NCI-H187 (cell line): ENCODE measurements at places on chromosomes 5 and 9.

DNA sequence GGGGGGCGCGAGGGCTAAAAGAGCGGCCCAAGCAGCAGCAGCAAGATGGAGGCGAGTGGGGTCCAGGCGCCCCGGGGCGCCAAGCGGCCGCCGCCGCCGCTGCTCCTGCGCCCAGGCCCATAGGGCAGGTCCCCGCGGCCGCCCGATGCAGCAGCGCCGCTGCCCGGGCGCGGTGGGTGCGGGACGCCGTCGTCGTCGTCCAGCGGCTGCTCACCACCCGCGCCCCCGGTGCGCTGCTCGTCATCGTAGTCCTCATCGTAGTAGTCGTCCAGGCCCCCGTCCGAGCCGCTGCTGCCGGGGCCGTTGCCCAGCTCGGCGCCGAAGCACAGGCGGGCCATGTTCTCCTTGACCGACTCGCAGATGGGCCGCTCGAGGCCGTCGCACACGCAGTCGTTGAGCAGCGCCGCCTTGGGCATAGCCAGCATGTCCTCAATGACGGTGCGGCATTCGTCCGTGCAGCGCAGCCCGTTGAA lies 1.5 kb downstream of the GAS1 start:
- no peak for DNase-seq

- no peak for DNase-seq
Measured at GRCh38 chr5:72499730-72500129, 7.5 kb downstream of the ZNF366 start.

DNA sequence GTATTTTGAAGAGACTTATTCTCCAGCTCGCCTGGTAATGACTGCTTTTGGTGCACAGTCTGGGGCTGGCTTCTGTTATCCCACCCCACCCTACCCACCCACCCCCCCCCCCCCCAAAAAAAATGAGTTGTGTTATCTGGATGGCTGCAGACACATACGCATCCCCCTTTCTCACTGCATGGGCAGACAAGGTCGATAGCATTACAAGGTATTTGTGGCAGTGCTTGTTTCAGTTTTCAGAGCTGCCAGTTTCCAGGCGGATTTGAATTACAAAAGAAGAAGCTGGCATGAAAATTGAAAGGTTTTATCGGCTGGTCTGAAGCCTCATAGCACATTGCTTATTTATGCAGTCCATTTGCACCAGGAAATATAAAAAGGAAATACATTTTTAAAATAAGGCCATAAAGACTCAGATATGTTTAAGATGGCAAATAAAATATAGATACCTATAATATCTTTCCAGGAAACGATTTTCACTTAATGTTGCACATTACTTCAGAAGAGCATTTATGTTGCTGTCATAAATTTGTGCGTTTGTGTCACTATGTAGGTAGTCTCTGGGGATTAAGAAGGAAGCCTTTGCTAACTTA lies 85.1 kb upstream of the GRHPR start:
- DNase-seq: no peak

DNA sequence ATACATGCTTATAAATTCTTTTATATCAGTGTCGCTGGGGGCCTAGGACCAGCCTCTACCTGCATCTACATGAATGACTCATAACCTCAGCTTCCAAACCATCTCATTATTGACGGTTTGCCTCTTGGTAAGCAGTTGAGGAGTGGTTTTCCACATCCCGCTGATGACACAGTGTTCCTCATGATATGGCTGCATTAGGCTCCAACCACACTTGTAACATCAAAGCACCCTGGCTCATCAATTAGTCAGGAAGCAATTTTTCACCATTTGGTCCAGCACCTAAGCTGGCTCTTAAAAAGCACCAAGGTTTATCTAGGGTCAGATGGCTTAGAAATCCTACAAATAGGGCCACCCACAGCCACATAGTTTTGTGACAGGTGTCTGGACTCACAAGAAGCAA lies 402.4 kb downstream of the ARHGEF28 start:
- DNase-seq: no peak

DNA sequence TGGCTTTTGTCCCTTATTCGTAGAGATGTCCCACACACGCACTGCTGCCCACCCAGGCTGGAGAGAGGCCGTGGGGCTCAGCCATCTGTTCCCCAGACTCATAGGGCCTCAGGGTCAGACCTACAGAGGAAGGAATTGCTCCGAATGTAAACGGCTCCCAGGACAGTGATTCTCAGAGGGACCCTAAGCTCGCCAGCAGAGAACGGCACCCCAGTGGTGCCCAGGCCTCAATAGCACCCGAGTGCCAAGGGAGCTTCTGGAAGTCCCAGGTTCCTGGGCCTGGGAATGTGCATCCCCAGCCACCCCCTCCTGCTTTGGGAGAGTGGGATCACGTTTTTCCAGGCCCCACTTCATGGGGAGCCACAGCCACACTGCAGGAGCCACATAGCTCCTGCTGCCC lies 32.9 kb upstream of the CNOT6 start:
- DNase-seq: no peak

GRCh38 chr5:179415291-179416060 lies 70.2 kb upstream of the ADAMTS2 start:
- no peak for DNase-seq

DNA sequence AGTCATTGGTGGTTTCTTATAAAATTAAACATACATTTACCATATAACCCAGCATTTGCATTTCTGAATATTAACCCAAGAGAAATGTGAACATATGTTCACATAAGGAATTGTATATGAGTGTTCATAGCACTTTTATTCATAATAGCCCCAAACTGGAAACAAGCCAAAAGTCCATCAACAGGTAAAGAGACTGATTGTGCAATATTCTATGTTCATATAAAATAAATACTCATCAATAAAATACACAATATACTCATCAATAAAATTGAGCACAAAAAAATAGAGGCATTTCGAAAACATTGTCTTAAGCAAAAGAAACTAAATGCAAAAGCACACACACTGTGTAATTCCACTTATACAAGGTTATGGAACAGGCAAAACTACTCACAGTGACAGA lies 3.7 kb downstream of the SMIM23 start:
- no peak for DNase-seq

DNA sequence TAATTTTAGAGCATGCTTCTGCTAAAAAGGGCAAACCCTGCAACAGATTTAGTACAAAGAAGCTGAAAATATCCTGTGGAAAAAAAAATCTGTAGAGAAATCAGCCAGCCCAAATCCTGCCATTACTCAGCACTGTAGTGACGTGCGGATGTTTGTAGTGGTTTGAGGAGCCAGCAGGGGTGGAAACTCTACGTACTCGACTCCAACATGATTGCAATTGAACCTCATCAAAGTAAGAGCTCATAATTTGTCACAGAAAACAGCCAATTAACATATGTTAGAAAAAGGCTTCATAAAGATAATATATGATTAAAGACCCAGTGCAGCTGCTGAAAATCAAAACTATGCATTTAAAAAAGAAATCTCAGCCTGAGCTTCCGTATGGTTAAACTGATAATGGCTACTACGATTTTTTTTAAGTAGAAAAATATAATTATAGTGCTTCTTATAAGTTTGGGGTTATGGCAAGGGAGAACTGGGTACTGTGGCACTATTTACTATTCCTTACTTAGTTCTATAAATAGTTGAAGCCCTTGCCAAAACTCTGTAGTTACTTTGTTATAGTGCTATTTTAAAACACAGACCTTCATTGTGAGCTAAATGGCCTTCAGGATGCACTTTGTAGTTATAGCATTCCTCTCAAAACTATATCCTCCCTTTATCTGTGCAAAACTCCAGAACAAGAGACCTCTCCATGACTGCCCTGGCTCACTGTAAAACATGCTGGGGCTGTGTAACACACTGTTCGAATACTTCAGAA lies 49.4 kb downstream of the MEF2C start:
- DNase-seq: no peak

DNA sequence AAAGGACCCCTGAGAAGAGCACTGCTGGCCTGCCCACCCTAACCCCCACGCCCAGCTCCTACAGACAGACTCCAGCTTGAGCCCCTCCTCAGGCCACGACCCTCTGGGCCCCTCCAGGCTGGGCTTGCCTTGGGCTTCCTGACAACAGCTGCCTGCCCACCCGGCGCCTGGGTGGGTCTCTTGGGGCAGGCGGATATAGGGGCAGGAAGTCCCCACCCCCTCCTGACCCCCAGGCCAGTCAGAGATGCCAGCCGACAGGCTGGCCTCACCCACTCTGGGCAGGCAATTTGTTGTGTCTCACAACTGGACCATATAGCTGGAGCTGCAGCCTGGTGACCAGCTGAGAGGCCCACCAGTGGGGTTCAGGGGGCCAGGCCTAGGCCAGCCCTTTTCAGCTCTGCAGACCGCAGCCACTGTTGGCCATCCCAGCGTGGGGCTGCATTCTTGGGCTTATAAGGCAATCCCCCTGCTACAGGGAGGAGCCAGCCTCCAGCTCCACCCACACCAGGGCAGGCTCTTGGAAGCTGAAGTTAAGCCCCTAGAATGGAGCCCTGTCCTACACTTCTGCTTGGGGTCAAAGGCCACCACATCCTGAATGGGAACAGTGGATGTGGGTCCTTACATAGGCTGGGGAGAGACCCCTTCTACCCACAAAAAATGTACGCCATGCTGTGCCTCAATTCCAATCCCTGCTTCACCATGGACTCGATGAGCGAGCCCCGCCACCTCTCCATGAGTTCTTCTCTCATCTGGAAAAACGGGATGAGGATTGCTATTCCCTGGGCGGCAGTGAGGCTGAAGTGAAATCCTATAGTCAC lies 2.0 kb downstream of the PDLIM7 start:
- DNase-seq: no peak

GRCh38 chr5:176647843-176648473 lies 674 bp downstream of the TSPAN17 start:
- no peak for DNase-seq

DNA sequence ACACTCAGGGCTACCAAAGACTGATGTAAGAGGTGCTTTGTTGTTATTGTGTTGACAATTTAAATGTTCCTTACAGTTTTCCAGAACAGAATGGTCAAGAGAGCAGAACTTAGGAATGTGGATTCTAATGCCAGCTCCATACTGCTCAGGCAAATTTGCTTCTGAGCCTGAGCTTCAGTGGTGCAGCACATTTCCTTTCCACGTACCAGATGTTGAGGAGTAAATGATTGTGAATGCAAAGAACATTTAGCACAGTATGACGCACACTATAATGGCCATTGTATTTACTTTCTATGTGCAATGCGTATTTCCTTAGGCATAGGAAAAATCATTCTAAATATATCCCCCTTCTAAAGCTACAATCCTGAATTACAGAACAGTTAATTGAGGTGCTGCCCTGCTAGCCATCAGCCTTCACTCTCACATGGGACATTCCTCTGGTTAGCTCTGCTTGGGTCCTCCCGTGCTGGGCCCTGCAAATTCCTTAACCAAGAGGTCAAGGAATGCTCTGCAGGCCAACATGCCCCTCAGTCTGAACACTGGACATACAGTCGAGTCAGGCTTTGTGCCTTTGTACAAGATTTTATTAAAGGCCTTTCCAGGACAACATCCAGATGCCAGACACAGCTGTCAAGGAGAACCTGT lies 21.1 kb upstream of the TMEM174 start:
- no peak for DNase-seq

DNA sequence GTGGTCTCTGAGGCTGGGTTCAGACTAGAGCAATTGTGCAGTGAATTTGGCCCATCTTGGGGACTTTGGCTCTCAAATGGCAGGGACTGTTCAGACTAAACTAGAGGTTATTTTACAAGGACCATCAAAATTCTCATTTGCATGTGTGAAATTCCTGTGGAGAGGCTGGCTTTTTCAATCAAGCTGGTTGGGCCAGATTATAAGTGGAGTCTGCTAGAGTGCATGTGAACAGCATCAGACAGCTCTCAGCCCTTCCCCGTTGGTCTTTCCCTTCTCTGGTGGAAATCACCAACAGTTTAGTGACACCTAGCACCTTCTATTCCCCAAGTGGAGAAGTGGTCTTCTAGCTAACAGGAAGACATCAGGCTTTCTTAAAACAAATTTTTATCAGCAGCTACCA lies 301.3 kb downstream of the CWC27 start:
- no peak for DNase-seq

DNA sequence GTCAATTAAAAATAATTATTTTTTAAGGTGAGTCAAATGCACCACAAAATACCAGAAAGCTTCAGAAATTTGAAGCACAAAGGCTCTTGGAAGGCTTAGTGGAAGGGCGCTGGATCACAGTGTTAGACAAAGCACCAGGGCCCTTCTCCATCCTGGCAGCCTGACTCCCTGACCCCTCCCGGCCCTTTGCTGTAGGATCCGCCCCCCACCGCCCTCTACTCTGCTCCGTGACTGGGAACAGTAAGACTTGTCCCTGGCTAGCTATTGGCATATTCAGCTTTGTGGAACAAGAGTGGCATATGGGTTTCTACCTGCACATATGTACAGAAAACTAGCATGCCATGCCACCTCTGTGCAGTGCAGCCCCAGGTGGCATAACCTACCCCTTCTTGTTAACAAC lies 222.1 kb downstream of the SYK start:
- no peak for DNase-seq
